ENCODE measurements at places on chromosomes 7 and 10. TPM values are rescaled to one million over a fixed set of nuclear protein-coding genes. Genes with fewer than 3 reads are reported as not detected.

DNA sequence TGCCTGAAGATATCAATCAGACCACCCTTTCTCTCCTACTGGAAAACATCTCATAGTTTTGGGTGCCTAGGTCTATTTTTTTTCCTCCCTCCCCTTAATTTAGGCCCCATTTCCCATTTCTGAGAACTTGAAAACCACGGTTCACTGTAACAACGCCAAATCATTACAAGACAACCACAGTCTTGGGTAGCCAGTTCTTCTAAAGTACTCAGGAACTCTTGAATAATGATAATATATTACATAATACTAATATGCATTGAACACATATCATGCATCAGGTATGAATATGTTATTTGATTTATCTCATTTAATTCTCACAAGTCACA lies 185.1 kb upstream of the ADO start:
- H3K27me3 ChIP-seq, result no peaks in the 10 kb centered on the region
- no peak overlapping the region for H3K27ac ChIP-seq
- DNase-seq, result no peak
- no peaks in the 10 kb centered on the region for H3K36me3 ChIP-seq
- H3K4me1 ChIP-seq, result no peaks in the 10 kb centered on the region

GRCh38 chr10:74328388-74328787 lies 177.4 kb downstream of the ADK start:
- H3K27me3 ChIP-seq, result no peaks in the 10 kb centered on the region
- H3K4me1 ChIP-seq, result no peaks in the 10 kb centered on the region
- no peak overlapping the region for H3K27ac ChIP-seq
- H3K4me3 ChIP-seq, result no peak overlapping the region
- DNase-seq, result no peak
- no peaks in the 10 kb centered on the region for H3K36me3 ChIP-seq

- peak overlapping the region; percentile 13 for H3K27ac ChIP-seq
- no peak overlapping the region for H3K4me3 ChIP-seq
- no peaks in the 10 kb centered on the region for H3K27me3 ChIP-seq
- no peak for DNase-seq
- H3K4me1 ChIP-seq, result peaks cover 17% of the 10 kb centered on the region
Measured at GRCh38 chr10:91576096-91576545, 56.8 kb downstream of the PPP1R3C start.

DNA sequence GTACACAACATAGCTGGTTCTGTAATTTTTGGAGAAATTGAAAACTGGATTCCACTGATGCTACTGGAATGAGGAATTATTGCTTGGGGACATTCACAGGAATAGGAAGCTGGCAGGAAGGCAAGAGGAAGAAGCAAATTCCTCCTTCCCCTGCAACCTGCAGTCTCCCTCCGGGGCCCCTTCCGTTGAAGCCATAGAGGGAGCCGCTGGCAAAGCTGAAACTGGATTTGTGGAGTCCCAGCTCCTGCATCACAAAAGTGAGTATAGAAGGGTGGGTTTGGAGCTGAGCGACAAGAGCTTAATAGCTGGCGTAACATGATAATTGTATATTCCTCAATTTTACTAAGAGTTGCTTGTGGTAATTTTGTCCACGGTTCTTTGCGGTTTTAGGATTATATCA lies 190.8 kb downstream of the ADRA2A start:
- no peaks in the 10 kb centered on the region for H3K4me1 ChIP-seq
- H3K4me3 ChIP-seq, result no peak overlapping the region
- no peak overlapping the region for H3K27ac ChIP-seq

DNA sequence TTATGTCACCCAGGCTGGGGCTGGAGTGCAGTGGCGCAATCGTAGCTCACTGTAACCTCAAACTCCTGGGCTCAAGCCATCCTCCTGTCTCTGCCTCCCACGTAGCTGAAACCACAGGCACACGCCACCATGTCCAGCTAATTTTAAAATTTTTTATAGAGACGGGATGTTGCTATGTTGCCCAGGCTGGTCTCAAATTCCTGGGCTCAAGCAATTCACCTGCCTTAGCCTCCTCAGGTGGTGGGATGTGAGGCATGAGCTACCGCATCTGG lies 123.2 kb upstream of the PARD3 start:
- no peaks in the 10 kb centered on the region for H3K4me1 ChIP-seq
- H3K4me3 ChIP-seq, result no peak overlapping the region
- no peak for DNase-seq
- H3K27ac ChIP-seq, result no peak overlapping the region
- no peaks in the 10 kb centered on the region for H3K36me3 ChIP-seq

DNA sequence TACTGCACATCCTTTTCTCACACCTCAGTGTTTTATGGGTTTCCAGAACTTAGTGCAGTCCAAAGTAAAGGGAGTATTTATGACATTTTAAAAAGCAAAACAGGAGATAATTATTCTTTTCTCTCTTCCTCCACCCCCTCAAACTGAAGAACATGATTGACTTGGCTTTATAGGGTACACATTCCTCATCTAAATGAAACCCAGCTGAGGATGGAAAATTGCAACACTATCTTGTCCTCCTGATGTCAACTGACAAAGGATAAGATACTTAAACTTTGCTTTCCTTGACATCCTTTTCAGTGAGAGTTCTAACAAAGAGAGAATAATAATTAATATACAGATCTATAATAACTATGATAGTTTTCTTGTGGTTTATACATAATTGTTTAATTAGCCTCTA lies 299.1 kb downstream of the BBS9 start:
- no peaks in the 10 kb centered on the region for H3K4me1 ChIP-seq
- no peak overlapping the region for H3K4me3 ChIP-seq
- no peak overlapping the region for H3K27ac ChIP-seq
- no peaks in the 10 kb centered on the region for H3K36me3 ChIP-seq
- no peaks in the 10 kb centered on the region for H3K27me3 ChIP-seq

GRCh38 chr7:132815130-132815529 lies 238.9 kb upstream of the PLXNA4 start:
- no peak overlapping the region for H3K4me3 ChIP-seq
- H3K36me3 ChIP-seq, result no peaks in the 10 kb centered on the region
- no peaks in the 10 kb centered on the region for H3K4me1 ChIP-seq
- no peaks in the 10 kb centered on the region for H3K27me3 ChIP-seq
- no peak for DNase-seq

DNA sequence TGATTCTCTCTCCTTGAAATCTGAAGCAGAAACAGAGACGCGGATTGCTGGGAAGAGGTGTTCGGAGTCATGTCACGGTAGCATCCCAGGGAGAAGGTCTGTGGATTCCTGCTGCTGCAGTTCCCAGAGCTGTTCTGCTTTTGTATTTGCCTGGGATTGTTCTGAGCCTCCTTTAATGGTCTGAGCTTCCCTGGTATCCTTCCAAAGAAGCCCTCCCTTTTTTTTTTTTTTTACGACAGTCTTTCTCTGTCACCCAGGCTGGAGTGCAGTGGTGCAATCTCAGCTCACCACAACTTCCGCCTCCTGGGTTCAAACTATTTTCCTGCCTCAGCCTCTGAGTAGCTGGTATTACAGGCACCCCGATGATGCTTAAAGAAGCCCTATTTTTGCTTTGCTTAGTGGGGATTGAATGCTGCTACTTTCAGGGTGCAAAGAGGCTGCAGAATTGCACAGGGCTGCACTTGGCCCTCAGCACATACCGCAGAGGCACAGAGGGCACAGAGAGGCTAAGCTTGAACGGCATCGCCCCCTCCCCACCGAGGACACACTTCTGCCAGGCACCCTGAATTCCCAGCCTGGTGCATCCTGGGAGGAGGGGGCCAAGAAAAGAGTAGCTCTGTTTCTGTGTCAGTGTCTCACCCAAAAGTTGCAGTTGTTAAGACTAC lies 208.6 kb upstream of the GALNT17 start:
- no peaks in the 10 kb centered on the region for H3K4me1 ChIP-seq
- H3K4me3 ChIP-seq, result no peak overlapping the region

DNA sequence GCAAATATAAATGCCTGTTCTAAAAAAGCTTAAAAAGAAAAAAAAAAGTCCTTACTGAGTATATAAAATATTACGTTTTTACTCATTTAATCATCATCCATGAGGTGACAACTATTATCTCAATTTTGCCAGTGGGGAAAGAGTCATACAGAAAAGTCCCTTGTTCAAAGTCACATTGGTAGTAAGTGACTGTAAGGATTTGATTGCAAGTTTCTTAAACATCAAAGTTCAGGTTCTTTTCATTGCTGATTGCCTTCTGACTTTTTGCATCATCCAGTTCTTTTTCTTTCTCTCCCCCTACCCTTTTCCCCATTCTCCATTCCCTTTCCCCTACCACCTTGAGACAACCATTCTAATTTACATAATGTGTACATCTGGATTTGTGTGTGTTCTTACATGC lies 363.3 kb downstream of the NRG3 start:
- no peak for DNase-seq
- H3K27me3 ChIP-seq, result no peaks in the 10 kb centered on the region
- H3K4me3 ChIP-seq, result no peak overlapping the region
- no peak overlapping the region for H3K27ac ChIP-seq

DNA sequence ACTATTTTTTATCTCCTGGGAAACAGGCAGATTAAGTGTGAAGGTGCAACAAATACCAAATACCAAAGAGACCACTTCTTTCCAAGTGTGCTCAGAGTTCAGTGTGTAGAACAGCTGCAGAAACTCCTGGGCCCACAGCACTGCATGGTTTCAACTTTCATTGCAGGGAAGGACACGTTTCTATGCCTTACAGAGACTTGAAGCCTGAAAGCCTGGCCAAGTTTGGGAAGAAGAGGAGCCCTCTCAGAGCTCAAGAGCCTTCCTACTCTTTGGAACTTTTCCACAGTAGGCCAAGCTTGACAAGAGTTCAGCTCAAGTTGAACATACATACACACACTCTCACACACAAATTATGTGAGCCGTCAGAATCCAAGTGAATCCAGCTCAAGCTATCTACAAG lies 2.5 kb downstream of the HOXA4 start:
- H3K36me3 ChIP-seq, result no peaks in the 10 kb centered on the region
- peak overlapping the region; percentile 89 for H3K27ac ChIP-seq
- H3K27me3 ChIP-seq, result no peaks in the 10 kb centered on the region
- no peak for DNase-seq

GRCh38 chr10:131899695-131900349 lies 986 bp upstream of the PPP2R2D start:
- H3K27me3 ChIP-seq, result no peaks in the 10 kb centered on the region
- DNase-seq, result no peak
- H3K36me3 ChIP-seq, result no peaks in the 10 kb centered on the region
- no peaks in the 10 kb centered on the region for H3K4me1 ChIP-seq

DNA sequence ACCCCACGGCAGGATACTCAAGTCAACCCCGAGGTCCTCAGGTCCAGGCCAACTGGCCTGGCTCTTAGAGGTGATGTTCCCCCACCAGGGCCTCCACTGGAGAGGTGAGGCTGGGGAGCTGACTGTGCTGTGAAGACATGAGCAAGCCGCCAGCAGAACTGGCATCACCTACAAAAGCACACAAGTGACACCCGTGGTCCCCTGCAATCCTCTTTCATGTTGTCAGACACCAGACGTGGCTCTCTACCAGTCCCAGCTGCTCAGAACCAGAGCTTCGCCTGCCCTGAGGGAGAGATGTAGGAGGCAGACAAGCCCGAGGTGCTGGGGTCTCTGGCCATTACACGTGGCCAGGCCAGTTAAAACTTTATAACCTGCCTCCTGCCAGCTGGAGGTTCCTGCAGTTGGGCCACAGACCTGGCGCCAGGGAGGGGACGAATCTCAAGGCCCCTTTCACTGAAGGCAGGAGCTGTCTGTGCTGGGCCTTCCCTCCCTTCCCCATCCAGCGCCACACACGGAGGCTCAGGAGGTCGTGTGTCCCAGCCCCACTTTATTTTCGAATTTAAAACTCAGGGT lies 2.2 kb downstream of the COMTD1 start:
- H3K36me3 ChIP-seq, result peaks cover 20% of the 10 kb centered on the region
- peak overlapping the region; percentile 81 for H3K27ac ChIP-seq
- H3K4me1 ChIP-seq, result no peaks in the 10 kb centered on the region
- H3K27me3 ChIP-seq, result no peaks in the 10 kb centered on the region

DNA sequence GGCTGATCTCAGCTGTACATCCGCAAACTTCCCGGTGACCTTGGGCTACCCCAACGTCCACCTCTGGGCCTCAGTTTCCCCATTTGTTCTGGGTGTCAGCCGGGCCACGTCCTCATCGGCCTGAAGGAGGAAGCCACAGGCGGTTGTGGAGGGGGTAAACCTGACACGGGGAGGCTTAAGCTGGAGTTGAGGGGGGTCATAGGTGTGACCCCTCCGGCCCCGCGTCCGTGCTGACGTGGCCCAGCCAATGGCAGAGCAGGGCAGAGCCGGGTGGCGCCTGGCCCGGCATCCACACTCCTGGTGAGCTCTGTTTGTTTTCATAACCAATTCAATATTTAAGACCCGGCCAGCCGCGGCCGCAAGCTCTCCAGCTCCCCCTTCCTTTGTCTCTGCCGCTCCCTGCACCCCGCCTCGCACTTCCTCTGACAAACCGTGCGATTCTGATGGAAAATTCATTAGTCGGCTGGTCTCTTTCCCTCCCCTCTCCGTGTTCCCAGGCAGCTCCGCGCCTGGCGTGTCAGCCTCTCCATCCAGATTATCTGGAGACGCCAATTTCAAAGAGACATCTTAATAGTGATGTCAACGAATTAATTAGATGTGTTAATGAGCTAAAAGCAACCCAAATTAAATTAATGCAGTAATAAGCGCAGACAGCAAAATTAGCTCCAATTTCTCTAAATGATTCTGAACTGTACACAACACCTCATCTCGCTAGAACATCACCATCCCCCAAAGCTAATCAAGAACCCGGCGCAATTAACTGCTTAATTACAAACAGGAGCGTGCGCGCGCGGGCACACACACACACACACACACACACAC lies 55.4 kb downstream of the MICALL2 start:
- H3K27me3 ChIP-seq, result peaks cover 6% of the 10 kb centered on the region
- DNase-seq, result no peak
- H3K4me1 ChIP-seq, result no peaks in the 10 kb centered on the region
- no peaks in the 10 kb centered on the region for H3K36me3 ChIP-seq

- DNase-seq, result no peak
- H3K27me3 ChIP-seq, result no peaks in the 10 kb centered on the region
- H3K4me1 ChIP-seq, result no peaks in the 10 kb centered on the region
- no peak overlapping the region for H3K27ac ChIP-seq
Measured at GRCh38 chr7:21886396-21886795, 59.3 kb downstream of the CDCA7L start.

- no peak overlapping the region for H3K27ac ChIP-seq
- DNase-seq, result no peak
- no peak overlapping the region for H3K4me3 ChIP-seq
- no peaks in the 10 kb centered on the region for H3K4me1 ChIP-seq
- H3K36me3 ChIP-seq, result no peaks in the 10 kb centered on the region
Measured at GRCh38 chr10:2985729-2986232, 81.6 kb upstream of the PFKP start.

DNA sequence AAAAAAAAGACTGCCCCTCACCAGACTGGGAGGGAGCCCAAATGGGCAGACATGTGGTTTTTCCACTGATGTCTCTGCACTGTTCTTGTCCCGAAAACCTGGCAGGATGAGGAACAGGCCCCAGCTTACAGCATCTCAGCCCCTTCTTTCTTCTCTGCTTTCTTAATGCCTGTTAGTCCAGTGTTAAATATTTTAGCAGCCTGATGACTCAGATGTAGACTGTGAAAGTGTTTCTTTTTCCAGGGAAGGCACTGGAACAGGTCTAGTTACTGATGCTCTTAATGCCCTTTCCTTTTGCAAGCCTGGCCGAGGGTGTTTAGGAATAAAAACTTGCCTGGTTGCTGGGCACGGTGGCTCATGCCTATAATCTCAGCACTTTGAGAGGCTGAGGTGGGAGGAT lies 107.7 kb downstream of the TACC2 start:
- no peak for DNase-seq
- H3K36me3 ChIP-seq, result no peaks in the 10 kb centered on the region
- H3K27me3 ChIP-seq, result no peaks in the 10 kb centered on the region

Gene PAPOLB
- total RNA-seq, result not detected

Gene NEURL1
- not detected for total RNA-seq

Gene CACNA2D1
- 17.3 TPM for total RNA-seq

Gene HABP2
- total RNA-seq, result not detected

Gene SYT15B
- total RNA-seq, result 68.3 TPM

Gene ADAM12
- total RNA-seq, result not detected

Gene LRRC17
- 10.5 TPM for total RNA-seq
